ENCODE measurements at places on chromosomes 3 and 15. TPM values are rescaled to one million over a fixed set of nuclear protein-coding genes. Genes with fewer than 3 reads are reported as not detected.

DNA sequence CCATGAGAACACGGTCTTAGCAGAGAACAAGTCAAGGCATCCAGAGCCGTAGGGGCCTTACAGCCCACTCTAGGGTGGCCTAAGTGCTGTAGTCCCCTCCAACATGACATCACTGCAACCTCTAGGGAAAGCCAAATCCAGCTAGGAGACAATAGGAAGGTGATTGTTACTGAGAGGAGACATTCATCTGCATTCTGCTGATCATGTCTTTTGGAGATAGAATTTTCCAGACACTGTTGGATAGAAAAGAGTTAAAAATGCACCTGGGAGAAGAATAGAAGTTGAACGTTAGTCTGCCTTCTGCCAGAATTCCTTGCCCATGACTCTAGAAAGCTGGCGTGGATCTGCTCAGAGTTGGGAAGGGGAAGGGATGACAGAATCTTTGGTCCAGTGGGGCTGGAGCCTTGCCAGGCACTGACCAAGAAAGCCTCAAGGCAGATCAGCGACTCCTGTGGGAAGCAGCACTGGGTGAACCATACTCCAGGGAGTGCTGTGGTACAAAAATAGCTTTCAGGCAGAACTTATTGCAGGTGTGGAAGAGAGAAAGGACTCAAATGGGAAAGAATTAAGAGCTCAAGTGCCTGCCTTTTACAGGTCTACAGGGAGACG lies 44.8 kb upstream of the RAF1 start:
- DNase-seq = no peak

GORASP1 gene
- 36.7 TPM for polyA plus RNA-seq

DNA sequence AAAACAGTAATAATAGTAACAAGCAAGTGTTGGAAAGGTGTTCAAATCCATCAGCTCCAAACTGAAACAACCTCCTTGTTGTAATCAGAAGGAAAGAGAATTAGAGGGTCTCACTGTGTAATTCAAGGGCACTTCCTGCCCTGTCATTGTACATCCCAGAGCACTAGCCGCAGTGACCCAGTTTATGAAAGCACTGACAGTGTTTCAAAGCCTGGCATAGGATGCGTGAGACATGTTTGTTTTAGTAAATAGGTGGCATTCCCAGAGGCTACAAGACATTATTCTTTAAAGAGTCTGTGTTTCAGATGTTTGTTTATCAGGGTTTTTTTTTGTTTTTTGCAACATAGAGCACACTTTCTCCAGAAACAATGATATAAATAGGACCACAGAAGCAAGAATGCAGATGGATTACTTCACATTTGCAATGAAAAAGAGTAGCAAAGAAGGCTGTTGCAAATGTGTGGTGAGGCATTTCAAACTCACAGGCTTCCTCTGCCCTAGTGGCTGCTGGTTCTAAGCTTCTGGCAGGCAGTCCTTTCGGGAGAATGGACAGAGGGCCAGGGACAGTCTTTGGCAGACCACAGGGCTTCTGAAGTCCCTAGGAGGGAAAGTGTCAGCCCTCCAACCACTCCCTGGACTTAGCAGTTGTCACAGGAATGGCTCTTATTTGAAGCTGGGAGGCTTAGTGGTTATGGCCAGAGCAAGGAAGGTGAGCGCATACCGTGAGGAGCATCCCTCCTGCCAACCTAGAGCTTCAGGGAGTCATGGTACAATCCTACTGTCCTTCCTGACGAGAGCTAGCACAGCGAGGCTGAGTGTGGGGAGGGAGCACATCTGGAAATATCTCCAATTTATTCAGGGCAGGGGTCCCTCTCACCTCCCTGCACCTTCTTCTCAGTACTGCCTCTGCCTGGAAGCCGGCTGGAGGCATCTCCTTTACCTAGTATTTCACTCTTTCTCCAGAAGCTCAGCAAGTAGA lies 31.4 kb upstream of the TIPARP start:
- DNase-seq = no peak

GRCh38 chr15:62253294-62253693 lies 88.2 kb upstream of the C2CD4B start:
- DNase-seq = no peak

GRCh38 chr15:77251662-77252061 lies 168.2 kb downstream of the PEAK1 start:
- DNase-seq = no peak

DZIP3 gene
- 18.6 TPM for polyA plus RNA-seq

- DNase-seq = no peak
Measured at GRCh38 chr3:158920371-158920770, 118.5 kb downstream of the MFSD1 start.

GRCh38 chr3:152097770-152098169 lies 171.0 kb upstream of the MBNL1 start:
- DNase-seq = no peak

CDHR4 gene
- not detected for polyA plus RNA-seq

DNA sequence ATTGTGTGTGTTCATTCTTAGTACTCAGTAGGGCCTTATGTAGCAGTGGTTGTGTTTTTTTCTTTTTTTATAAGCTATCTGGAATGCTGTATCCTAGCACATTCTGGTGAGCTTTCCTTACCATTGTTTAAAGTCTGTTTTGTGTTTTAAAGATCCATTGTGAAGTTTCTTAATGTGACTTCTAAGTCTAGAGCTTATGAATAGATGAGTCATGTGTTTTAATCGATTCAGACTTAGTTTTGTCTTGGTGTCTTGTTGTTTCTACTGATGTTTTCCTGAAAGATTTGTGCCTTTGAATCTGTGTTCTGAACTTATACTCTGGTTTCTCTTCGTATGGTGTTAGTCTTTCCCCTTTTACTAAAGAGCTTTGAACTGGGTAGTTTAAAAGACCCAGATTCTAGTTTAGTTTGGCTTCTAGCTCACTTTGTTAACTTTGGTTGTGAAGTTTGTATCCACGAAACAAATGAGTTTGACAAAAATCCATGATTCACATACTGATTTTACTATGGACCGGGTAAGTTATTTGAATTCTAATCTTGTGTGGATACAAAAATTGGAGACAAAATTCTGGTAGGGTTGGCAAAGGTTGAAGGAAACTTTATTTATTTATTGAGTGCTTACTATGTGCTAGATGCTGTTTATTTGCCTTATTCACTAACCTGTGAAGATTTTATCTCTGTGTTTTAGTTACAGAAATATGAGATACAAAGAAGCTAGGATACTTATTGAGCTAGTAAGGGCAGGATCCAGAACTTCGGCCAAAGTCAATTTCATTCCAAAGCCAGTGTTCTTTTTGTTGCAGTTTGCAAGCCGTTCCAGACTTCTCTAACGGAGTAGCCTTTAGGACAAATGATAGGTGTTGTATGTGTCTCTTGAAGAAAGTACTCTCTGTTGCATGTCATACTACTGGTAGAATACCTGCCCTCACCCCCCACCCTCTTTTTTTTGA lies 24.8 kb downstream of the AKAP13 start:
- DNase-seq = no peak

MUSTN1 gene
- not detected for polyA plus RNA-seq

GRCh38 chr3:60262546-60262945 lies 988.7 kb downstream of the FHIT start:
- no peak for DNase-seq

DNA sequence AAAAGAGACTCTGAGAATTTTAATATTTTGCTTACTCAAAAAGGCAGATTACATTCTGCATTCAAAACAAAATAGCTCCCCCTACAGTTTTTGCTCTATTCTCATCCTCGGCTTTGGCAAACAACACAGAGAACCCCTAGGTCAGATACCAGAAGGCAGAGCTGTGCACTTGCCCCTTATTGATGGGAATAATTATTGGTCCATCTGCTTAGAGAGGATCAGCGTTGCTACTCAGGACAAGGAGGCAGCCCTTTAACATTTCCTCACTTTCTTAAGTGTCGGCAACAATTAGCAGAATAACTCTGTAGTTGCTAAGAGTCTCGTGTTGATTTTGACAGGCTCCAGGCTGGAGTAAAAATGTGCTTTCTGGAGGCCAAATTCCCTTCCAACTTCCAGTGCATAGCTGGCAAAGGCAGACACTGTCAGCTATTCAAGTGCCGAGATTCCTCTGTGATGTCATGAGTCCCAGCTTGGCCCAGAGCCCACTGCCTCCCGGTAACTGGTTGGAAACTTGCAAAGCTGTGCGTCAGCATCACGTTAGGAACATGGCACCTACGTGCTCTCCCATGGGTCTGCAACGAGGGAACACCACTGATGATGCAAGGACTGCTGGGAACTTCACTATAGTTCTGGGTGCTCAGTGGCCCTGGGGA lies 482.7 kb upstream of the ADAMTS9 start:
- no peak for DNase-seq

DNA sequence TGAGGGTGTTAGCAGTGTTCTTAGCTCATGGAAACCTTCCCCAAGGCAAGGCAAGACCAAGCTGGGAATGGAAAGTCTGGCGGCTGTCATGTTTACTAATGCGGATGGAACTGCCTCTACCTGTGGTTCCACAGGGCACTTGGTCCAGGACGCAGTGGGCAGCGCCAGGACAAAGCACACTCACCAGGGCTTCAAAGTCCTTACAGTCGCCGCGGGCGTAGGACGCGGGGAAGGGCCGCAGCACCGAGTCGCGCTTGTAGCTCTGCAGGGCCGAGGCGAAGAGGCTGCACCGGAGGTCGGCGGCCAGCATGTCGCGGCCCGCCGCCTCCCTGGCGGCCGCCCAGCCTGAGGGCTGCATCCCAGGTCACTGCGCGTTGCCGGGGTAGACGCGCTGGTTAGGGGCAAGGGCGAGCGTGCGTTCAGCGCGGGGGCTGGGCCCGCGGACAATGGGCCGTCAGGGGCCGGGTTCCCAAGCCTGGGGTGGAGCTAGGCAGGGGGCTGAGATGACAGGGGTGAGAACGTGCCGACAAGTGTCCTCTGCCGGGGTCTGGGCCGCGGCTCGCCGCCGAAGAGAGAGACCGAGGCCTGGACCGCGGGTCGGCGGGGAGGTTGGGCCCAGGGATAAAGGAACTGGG lies 497 bp downstream of the PARP16 start:
- DNase-seq = no peak

ZNF660 gene
- 1.5 TPM for polyA plus RNA-seq

TRIM71 gene
- not detected for polyA plus RNA-seq

GRCh38 chr15:34753236-34753894 lies 1.4 kb downstream of the GJD2 start:
- DNase-seq = no peak

RARB gene
- not detected for polyA plus RNA-seq

DNA sequence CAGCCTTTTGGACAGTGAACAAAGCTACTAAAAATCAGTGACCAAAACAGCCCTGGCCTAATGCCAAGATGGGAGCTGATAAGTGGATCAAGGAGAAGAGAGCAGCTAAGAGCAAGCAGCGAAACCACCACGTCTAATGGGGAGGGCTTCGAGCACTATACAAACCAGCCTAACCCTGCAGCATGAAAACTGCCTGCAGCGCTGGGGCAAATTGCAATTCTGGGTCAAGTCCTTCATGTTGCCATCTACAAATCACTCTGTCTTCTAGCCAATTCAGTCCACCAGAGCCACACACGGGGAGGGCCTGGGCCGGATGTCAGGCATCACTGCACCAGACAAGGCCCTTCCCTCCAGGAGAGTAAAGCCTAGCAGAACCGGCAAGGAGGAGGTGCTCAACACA lies 30.5 kb upstream of the SPATA12 start:
- DNase-seq = no peak

DNA sequence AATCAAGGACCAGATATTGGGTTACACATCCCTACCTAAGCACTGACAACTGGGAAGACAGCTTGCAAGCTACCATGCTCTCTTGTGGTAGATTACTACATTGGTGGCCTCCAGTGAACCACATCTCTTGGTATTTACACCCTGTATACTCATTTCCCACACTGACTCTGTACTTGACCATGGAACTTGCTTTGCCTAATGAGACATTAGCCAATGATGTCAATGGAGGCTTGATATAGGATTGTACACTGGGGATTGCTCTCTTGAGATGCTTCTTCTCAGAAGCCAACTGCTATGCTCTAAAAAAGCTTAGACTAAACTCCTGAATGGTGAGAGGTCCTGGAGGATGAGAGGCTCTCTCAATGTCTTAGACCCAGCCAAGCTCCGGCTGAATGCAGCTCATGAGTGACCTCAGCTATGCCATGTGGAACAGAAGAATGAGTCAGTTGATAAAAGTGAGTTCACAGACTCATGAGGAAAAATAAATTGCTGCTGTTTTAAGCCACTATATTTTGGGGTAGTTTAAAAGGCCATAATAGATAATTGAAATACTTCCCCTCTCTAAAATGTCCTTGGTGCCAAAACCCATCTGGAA lies 61.5 kb upstream of the GALNT15 start:
- DNase-seq = no peak

CCDC13 gene
- 0.39 TPM for polyA plus RNA-seq

- DNase-seq = no peak
Measured at GRCh38 chr15:67166280-67167009, 88.0 kb downstream of the AAGAB start.

STXBP5L gene
- polyA plus RNA-seq = not detected

GRCh38 chr3:176147251-176147650 lies 1050.0 kb downstream of the TBL1XR1 start:
- no peak for DNase-seq

DNA sequence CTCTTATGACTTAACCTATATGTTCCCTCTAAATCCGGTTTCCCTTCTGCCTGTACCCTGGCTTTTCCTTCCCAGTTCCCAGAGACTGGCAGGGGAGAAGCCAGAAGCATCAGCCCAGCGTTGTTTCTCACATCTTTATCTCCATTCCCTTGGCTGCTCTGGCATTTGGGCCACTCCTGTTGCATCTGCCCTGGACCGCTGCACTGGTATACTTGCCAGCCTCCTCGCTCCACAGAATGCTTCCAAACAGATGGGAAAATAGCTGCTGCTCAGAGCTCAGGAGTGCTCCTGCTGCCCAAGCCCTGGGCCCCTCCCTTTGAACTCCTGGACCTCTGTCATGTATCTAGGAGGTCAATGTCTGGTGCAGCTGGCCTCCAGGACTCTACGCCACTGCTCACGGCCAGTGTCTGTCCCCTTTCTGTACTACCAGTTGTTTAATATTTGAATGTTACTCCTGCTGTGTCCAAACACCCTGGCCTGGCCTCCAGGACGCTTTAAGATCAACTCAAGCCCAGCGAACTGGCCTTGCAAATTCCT lies 6.8 kb downstream of the SPINT1 start:
- DNase-seq = no peak

DNA sequence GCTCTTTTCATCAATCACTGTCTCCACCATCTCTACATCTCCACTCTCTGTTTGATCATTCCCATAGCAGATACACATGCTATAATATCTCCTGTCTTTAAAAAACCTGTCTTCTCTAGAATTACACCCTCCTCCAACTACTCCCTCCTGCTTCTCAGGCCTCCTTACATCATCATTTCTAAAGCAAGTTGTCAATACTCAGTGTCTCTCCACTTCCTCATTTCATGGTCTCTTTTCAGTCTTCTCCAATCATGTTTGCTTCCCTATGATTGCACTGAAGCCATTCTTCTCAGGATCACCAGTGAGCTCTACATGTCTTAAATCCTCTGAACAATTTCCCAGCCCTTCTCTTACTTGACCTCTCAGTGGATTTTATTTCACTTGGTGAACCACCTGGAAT lies 87.0 kb upstream of the ZNF280D start:
- DNase-seq = no peak
